NCI-H1436 (cell line): ENCODE measurements at places on chromosomes 12 and 14.
A peak's percentile ranks its signal among the peaks of the same experiment; 100 is the strongest.

GRCh38 chr14:105168979-105169507, 467 bp upstream of the JAG2 start:
- peak; percentile 22 for DNase-seq

DNA sequence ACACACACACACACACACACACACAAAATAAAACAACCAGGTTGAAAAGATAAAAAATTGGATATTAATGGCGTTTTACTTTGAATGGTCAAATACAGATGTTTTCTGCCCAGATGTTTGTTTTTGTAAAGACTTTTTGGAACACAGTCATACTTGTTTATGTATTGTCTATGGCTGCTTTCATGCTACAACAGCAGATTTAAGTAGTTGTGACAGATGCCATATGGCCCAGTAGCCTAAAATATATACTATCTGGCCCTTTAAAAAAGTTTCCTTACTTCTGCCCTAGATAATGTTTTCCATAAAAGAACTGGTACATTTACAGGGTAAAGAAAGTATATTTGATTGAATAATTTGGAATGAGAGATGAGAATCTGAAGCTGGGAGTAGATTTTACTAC, 1362.8 kb upstream of the SEL1L start:
- DNase-seq, result no peak

- no peak for DNase-seq
These were observed 27.8 kb upstream of the FOS start for GRCh38 chr14:75250800-75251199.

DNA sequence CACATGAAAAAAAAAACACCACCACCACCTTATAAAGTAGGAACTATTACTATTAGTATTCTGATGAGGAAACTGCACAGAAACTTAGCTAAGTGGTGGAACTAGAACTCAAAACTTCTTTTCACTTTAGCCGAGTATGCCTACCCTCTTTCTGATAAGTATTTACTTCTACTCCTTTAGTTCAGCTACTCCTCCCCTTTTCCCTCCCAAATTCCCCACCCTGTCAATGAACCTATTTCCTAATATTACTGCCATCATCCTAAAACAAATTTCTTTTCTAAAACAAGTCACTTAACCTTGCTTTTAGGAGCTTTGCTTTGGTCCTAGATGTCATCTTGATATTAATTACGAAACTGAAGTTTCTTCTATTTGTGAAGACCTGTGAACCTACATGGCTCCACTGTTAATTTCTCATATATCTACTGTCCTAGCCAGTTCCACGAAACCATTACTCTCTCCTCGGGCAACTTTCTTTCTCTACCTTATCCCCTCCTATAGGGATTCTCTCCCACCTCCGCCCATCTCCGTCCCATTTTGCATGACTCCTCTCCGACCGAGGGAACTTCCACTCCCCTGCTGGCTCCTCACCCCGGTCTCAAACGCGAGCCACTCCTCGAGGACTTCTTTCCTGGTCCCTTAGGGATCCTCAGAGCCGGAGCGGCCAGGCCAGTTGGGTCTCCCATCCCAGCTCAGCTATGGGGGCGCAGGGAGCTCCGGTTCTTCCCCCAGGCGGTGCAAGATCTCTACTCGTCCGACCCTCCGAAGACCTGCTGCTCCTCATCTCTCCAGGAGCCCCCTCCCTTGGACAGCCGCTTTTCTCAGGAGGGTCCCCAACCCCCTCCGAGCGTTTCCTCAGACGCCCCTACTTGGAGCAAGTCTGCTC, 1.1 kb downstream of the NUMB start:
- no peak for DNase-seq

GRCh38 chr12:8145754-8146441, 10.9 kb upstream of the ZNF705A start:
- DNase-seq, result no peak
